Left lung (tissue), 14 donors: ENCODE measurements at places on chromosomes 6 and 20.

GRCh38 chr6:6926856-6927255 lies 180.9 kb upstream of the RREB1 start:
- DNase-seq = no peak
- H3K4me3 ChIP-seq = no peak overlapping the region
- H3K27ac ChIP-seq = peak overlapping the region; percentile 60
- peaks cover 3% of the 10 kb centered on the region for H3K4me1 ChIP-seq
- H3K27me3 ChIP-seq = no peaks in the 10 kb centered on the region

DNA sequence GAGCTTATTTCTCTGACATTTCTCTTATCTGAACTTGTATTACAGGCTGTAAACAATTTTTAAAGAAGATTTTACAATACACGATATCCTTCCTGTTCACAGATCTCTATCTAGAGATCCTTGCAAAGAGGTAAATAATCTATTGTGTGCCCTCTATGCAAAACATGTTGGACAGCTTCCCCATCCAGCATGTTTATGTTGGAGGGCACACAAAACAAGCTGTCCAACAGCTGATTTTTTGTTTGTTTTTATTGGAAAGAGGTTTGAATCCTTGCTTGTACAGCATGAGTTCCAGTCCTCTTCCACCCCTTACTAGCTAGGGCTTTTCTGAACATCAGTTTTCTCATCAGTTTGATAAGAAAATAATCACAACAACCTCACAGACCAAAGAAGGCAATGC lies 62.3 kb upstream of the SYNDIG1 start:
- no peaks in the 10 kb centered on the region for H3K36me3 ChIP-seq
- no peak overlapping the region for H3K27ac ChIP-seq
- peaks cover 4% of the 10 kb centered on the region for H3K27me3 ChIP-seq
- no peak for DNase-seq
- H3K4me1 ChIP-seq = no peaks in the 10 kb centered on the region

DNA sequence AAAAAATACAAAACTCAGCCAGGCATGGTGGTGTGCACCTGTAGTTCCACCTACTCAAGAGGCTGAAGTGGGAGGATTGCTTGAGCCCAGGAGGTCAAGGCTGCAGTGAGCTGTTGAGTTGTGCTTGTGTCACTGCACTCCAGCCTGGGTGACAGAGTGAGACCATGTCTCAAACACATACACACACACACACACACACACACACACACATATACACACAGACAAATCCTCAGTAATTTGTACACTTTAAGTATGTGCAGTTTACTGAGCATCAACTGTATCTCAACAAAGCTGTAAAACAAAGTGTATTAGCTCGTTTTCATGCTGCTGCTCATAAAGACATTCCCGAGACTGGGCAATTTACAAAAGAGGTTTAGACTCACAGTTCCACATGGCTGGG lies 7.3 kb downstream of the TFB1M start:
- no peak overlapping the region for H3K4me3 ChIP-seq
- DNase-seq = no peak
- H3K4me1 ChIP-seq = peaks cover 10% of the 10 kb centered on the region
- H3K27me3 ChIP-seq = no peaks in the 10 kb centered on the region
- H3K36me3 ChIP-seq = no peaks in the 10 kb centered on the region
- H3K27ac ChIP-seq = no peak overlapping the region

DNA sequence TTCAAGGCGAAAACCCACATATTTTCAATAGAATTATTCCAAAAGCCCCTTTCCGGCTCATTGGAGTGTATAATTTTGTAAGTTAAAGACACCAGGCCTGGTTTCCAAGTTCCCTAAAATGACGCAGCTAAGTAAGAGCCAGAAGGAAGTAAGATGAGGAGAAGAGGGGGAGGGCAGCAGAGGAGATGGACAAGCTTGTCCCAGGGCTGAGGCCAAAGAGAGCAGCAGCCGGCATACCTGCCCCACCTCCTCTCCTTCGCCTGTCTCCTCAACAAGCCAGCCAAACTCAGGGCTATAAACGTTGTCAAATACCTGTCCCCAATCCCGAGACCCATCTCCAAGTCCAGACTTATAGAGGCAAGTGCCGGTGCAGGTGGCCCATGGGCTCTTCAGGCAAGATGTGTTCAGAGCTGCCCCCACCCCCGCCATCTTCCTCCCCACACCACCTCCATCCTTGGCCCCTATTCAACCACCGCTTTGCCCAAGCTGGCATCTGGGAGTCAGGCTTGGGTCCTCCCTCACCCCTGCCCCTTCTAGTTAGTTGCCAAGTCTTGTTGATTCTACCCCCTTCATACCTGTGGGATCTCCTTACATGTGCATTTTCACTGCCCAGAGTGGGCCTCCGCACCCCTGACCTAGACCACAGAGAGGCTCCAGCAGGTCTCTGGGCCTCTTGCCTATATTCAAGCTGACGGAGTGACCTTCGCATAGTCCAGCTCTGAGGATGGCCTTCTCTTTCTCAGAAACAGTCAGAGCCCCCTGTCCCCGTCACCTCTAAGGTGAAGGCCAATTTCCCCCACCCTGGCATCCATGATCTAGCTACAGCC lies 75.7 kb upstream of the SIRPA start:
- no peak overlapping the region for H3K4me3 ChIP-seq
- H3K36me3 ChIP-seq = no peaks in the 10 kb centered on the region
- DNase-seq = no peak
- peaks cover 85% of the 10 kb centered on the region for H3K4me1 ChIP-seq
- peaks cover 26% of the 10 kb centered on the region for H3K27me3 ChIP-seq
- H3K27ac ChIP-seq = peak overlapping the region; percentile 72

- no peak for DNase-seq
- H3K27ac ChIP-seq = no peak overlapping the region
- H3K4me3 ChIP-seq = no peak overlapping the region
- H3K4me1 ChIP-seq = no peaks in the 10 kb centered on the region
These were observed 10.7 kb downstream of the SLC9A8 start for GRCh38 chr20:49823152-49823847.

- H3K4me1 ChIP-seq = no peaks in the 10 kb centered on the region
- DNase-seq = no peak
- H3K27ac ChIP-seq = no peak overlapping the region
- H3K36me3 ChIP-seq = no peaks in the 10 kb centered on the region
- no peaks in the 10 kb centered on the region for H3K27me3 ChIP-seq
These were observed 1024.3 kb upstream of the EYS start for GRCh38 chr6:66731310-66731709.
